ENCODE measurements at places on chromosomes 13 and 19. TPM values are rescaled to one million over a fixed set of nuclear protein-coding genes. Genes with fewer than 3 reads are reported as not detected.

Gene ALG5
- total RNA-seq, result 24.6 TPM

Gene GPR4
- 0.55 TPM for total RNA-seq

Gene SHISA2
- total RNA-seq, result 0.36 TPM

Gene ZNF557
- total RNA-seq, result 8.2 TPM

Gene C5AR1
- total RNA-seq, result 7.8 TPM

Gene LRG1
- total RNA-seq, result 0.49 TPM

Gene LILRA5
- 2.0 TPM for total RNA-seq

Gene KIR3DL1
- total RNA-seq, result not detected

Gene VN1R4
- total RNA-seq, result not detected

Gene ZNF284
- 2.3 TPM for total RNA-seq

Gene ATP1A3
- total RNA-seq, result 1.6 TPM

Gene MISP3
- total RNA-seq, result 3.8 TPM

- no peak for DNase-seq
These were observed 9.1 kb upstream of the C19orf12 start for GRCh38 chr19:29724102-29724641.

- no peak for DNase-seq
These were observed at the start of gene EBI3 for GRCh38 chr19:4229179-4229931. TSS of gene EBI3 (plus strand) at chr19:4229523. CDS start at chr19:4229551, 28 bp downstream.

DNA sequence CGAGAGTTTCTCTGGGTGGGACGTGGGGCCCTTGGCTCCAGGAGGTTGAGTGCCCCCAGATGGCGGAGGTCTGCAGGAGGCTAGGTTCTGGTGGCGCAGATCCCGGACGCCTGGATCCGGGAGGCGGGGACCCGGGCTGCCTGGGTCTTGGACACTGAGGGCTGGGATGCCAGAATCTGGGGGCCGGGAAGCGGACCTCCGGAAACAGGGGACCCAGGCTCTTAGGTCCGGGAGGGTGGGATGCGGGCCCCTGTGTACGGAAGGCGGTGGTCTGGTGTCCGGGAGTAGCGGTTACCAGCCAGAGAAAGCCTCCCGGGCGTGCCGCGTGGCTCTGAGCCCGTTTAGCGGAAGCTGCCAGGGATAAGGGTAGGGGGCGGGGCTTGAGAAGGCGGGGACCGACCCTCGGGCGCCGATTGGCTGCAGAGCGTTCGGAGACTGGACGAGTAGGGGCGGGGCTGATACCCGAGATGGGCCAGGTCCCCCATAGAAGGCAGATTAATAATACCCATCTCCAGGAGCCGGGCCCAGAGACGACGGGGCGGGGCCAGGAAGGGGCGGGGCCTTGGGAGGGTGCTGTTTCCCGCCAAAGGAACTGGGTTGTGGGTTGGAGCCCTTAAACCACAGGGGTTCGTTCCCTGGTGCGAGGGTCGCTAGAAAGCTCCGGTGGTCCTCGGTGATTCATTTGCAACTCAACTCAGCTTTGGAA lies at the start of gene SLC1A5:
Gene SLC1A5 (minus strand): TSS at position 333 of the 706 bp plus-strand sequence. CDS start 629 bp downstream, outside the sequence.
- DNase-seq, result peak; percentile 98

GRCh38 chr19:17475541-17476115 lies 5.3 kb downstream of the SLC27A1 start:
- DNase-seq, result peak; percentile 84

- no peak for DNase-seq
These were observed 47.5 kb downstream of the GAS6 start for GRCh38 chr13:113816254-113816929.

DNA sequence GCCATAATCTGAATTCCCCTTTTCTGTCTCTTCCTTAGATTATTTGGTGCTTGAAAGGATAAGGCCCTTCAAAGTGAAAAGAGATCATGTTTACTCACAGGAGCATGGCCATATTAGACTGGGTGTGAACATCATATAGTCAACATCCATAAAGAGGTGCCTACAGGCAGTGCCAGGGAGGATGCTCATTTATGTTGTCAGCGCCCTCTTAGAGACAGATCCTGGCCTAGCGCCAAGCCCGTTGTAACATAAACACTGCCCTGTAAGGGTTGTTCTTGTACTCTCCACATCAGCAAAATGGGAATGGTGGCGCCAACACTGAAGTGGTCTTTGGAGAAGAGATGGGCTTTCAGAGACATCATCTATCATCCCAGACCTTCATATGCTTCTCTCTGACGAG lies 16.1 kb downstream of the PCDH8 start:
- no peak for DNase-seq

GRCh38 chr13:95480791-95481780 lies 71.4 kb upstream of the CLDN10 start:
- DNase-seq, result no peak

- no peak for DNase-seq
These were observed 41.5 kb downstream of the NOTCH3 start for GRCh38 chr19:15159251-15159650.

DNA sequence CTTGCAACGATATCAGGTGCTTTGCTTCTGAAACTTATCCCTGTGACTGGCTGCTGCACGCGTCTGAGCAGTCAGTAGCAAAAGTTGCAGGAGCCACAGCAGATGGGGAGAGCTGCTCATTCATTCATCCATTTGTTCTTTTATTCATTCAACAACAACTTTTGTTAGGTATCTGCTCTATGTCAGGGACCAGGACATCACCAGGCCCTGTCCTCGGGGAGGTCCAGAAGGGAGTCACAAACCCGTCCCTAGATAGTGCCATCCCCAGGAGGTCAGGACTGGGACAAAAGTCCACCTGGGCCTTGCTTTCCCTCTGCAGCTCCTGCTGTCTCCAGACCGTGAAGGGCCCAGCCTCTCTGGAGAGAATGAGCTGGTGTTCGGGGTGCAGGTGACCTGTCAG lies 2.6 kb downstream of the ARHGAP33 start:
- DNase-seq, result no peak

DNA sequence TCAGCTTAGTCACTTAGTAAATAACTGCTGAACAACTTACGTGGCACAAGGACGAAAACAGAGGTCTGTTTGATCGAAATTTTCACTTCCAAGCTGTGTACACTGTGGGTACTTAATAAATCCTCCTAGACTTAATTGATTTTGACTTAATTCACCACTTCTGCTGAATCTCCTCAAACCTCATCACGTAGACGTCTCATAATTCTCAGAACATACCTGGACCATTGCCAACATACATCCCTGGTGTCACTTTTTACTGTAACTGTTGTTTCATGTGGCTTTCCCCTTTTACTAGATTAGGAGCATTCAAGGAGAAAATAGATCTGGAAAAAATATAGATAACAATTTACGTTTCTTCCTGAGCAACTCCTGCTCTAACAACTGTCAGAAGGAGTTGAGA lies 105.0 kb downstream of the MBNL2 start:
- DNase-seq, result no peak

- DNase-seq, result no peak
These were observed 491.8 kb downstream of the DIAPH3 start for GRCh38 chr13:59671881-59672280.

DNA sequence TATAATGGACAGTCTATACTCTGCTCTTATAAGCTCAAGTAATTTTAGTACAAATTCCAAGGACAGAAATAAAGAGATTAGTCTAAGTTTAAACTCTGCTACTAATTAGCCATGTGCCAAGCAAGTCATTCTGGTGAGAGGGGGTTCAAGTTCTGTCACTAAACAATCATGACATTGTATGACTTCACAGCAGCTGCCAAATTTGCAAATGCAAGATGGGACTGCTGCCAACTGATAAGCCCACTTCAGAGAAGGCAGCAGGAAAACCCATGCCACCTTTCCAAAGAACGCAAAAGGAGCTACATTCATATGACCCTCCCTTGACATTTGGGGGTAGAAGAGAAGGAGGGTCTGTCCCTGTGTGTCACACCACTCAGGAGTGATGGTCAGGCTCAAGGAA lies 60.7 kb upstream of the RFXAP start:
- DNase-seq, result no peak

DNA sequence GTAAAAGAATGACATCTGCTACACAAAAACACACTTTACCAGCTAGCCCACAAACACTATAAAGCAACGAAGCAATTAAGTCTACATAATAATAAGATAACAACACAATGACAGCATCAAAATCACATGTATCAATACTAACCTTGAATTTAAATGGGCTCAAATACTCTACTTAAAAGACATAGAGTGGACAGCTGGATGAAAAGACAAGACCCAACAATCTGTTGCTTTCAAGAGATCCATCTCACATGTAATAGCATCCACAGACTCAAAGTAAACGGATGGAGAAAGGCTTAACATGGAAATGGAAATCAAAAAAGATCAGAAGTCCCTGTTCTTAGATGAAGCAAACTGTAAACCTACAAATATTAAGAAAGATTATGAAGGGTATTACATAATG lies 2175.9 kb downstream of the PCDH9 start:
- DNase-seq, result no peak

DNA sequence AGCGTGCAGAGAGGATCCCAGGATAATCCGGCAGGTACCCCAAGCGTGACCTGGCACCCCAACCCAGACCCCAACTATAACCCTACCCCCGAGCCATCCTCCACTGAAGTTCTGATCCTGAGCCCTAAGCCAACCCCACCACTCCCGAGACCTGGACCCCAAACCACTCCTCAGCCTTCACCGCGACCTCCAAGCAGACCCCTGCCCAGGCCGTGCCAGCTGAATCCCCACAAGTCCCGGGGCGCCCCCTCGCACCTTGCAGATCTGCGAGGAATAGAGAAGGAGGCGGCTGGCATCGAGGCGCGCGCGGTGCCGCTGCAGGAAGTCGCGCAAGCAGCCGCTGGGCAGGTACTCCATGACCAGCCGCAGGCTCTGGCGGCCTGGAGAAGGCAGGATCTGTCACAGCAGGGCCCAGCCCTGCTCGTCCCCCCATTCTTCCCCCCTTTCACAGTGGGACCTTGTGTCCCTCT lies 10.1 kb upstream of the INSL3 start:
- no peak for DNase-seq

DNA sequence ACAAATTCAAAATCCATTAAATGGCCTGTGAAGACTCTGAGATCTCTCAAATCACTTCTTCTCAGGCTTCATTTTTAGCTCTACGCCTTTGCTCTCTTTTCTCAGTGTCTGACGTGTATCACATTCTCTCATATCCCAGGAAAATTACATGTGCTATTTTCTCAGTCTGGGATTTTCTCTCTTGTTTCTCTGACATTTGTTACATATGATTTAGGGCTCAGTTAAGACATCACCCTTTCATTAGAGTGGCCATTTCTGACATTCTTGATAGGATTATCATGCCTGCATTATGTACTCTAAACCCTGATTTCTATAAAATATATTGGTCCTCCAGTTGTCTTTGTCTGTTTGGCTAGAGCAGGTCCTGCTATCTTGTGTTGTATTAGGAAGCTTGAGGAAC lies 136.6 kb downstream of the GPC5 start:
- no peak for DNase-seq

GRCh38 chr13:29897102-29897501 lies 46.7 kb upstream of the UBL3 start:
- DNase-seq, result no peak

GRCh38 chr13:105403086-105403485 lies 1132.4 kb downstream of the EFNB2 start:
- DNase-seq, result no peak

- no peak for DNase-seq
These were observed 51.1 kb downstream of the OLFM4 start for GRCh38 chr13:53079691-53080090.

DNA sequence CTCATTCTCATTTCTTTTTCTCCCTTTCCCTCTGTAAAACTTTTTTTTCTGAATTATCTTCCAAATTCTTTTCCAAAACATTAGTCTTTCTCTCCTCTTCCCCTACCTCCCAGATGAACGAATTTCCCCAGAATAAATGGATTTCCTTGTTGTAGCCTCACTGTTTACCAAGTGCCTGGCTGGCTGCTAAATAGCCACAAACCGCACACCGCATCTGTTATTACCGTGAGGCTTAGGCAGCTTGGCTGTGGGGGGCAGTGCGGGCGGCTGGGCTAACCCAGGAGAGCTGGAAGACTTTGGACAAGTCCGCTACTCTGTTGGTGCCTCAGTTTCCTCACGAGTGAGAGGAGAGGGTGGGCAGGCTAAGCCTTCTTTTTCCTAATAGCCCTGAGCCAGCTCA lies 10.7 kb downstream of the IL17D start:
- no peak for DNase-seq

DNA sequence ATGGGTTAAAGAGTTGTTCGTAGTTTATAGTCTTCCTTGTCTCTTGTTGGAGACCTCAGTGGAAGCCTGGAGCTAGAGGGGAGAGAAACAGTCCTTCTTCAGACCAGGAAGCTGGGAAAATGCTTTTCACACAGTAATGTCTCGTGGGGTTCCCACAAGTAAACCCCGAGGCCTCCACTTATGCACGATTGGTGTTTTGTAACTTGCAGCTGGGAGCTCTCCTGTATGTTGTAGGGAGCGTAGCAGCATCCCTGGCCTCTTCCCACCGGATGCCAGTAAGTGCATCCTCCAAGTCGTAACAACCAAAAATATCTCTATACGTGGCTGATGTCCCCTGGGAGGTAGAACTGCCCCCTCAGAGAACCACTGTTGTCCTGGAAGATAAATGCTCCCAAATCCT lies 3.5 kb downstream of the CHAF1A start:
- DNase-seq, result no peak

GRCh38 chr13:37194428-37194861 lies 89.0 kb upstream of the CSNK1A1L start:
- no peak for DNase-seq

GRCh38 chr13:73077865-73078264 lies 19.1 kb downstream of the KLF5 start:
- no peak for DNase-seq

DNA sequence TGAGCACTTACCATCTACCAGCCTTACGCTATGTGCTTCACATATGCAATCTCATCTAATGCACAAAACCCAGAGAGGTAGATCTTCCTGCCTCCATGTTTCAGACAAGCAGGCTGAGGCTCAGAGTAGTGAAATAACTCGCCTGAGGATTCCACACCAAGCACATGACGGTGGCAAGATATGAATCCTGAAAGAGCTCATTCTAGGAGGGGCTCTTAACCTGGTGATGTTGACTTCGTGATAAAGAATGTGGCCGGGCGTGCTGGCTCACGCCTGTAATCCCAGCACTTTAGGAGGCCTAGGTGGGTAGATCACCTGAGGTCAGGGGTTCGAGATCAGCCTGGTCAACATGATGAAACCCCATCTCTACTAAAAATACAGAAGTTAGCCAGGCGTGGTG lies 5.0 kb downstream of the NOVA2 start:
- DNase-seq, result no peak

GRCh38 chr13:43908156-43909126 lies 28.7 kb downstream of the LACC1 start:
- DNase-seq, result no peak

DNA sequence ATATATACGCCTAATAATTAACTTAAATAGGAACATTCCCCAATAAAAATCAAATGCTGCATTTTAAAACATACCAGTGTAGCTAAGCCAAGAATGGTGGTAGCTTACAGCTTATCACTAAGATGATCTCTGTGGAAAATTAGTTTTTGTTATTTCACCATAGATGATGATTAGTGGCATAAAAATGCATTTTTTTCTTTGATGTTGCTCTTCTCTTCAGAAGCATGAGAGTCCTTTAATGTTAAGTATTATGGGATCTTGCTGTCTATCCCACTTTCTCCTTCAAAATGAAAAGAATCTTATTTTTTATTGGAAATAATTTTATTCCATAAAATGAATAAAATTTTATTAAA lies 731.0 kb downstream of the SLITRK1 start:
- DNase-seq, result no peak

GRCh38 chr19:5914946-5915781 lies 1.1 kb downstream of the CAPS start:
- no peak for DNase-seq

- no peak for DNase-seq
These were observed 368.9 kb downstream of the SLITRK6 start for GRCh38 chr13:85430216-85430794.

Measured in sigmoid colon (tissue), 7 donors.